Posterior vena cava (tissue), 2 donors: ENCODE measurements at places on chromosomes 3 and 15. TPM values are rescaled to one million over a fixed set of nuclear protein-coding genes. Genes with fewer than 3 reads are reported as not detected.

- DNase-seq, result no peak
These were observed 112.3 kb downstream of the P3H2 start for GRCh38 chr3:190008432-190008831.

GRCh38 chr3:62559831-62560445 lies 186.6 kb upstream of the FEZF2 start:
- DNase-seq, result no peak

GRCh38 chr15:95839367-95839782 lies 491.1 kb upstream of the NR2F2 start:
- no peak for DNase-seq

DNA sequence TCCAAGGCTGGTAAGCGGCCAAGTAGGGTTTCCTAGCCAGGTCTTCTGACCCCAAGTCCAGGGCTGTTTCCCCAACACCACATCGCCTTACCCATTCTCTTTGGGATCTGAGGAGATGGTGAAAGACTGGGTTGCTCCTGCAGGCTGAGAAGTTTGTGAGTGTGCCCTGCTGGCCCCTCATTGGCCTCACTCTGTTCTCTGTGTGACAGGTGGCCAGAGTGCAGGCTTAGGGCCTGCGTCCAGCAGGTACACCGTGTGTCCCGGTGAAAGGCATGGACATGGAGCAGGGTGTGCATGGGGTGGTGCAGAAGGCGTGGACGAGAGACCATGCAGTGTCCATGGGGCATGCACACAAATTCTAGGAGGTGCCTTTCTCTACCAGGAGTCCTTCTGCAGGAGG lies 91.3 kb downstream of the DGKG start:
- DNase-seq, result no peak

GRCh38 chr3:28328188-28329151 lies 20.1 kb upstream of the ZCWPW2 start:
- no peak for DNase-seq

GRCh38 chr3:169861871-169862270 lies 7.9 kb downstream of the LRRC31 start:
- no peak for DNase-seq

SLC2A2 gene
- not detected for total RNA-seq

MUC4 gene
- not detected for total RNA-seq

SYNPR gene
- total RNA-seq, result not detected

CHRNA5 gene
- total RNA-seq, result 0.74 TPM

CD47 gene
- 74.0 TPM for total RNA-seq
